NCI-H2081 treated with DMSO at 0.1 percent for 48 hours (cell line): ENCODE measurements at places on chromosomes 7 and 10.

DNA sequence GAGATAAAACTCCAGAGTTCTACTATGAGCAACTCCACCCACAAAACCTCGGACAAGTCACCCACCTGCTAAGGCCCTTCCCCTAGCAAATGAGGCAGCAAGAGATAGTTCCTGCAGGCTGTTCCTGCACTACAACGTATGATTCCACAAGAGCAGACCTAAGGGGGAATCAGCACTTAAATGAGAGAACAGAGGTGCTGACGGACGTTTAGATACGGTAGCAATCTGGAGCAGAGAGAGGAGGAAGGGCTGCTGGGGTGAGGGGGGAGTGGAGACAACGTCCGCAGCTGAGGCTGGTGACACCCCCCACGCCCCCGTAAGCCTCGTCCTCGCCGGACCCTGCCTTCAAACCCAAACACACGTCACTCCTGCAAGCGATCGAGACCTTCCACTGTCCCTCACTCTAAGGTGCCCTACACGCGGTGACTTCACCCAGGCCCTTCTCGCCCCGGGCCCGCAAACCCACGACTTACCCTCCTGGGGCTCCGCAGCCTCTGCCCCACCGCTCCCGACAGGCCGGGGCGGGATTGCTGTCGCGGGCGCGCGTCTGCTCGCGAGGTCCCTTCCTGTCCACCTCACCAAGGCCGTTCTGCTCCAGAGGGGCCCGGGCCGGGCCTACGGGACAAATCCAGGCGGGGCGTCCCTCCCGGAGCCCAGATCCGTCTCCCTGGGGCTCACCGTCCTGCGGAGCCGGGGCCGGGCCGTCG lies 635 bp downstream of the ZNF12 start:
- DNase-seq: no peak

GRCh38 chr7:11703829-11704228 lies 128.2 kb downstream of the THSD7A start:
- DNase-seq: no peak

DNA sequence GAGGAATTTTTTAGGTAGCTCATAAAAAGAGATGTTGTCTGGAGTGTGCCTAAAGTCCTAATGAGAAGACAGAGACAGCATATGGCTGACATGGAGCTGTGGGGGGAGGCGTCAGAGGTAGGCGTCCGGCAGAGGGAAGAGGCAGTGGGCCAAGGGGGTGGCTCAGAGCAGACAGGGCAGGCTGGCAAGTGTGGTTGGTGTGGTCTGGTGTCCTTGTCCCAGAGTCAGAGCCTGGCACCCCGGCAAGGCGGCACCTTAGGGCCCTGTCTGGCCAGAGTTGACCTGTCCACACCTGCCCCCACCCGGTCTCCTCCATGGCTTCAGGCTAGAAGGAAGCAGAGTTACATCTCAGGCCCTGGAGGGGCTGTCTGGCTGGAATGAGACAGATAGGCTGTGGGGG lies 220.3 kb upstream of the ZNF32 start:
- no peak for DNase-seq

GRCh38 chr7:158885624-158886023 lies 29.3 kb downstream of the DYNC2I1 start:
- no peak for DNase-seq

GRCh38 chr10:34956756-34957155 lies 133.4 kb downstream of the CUL2 start:
- no peak for DNase-seq

- DNase-seq: no peak
Measured at GRCh38 chr10:129055986-129056385, 411.1 kb upstream of the MGMT start.
